ENCODE measurements at places on chromosomes 12 and 14.

DNA sequence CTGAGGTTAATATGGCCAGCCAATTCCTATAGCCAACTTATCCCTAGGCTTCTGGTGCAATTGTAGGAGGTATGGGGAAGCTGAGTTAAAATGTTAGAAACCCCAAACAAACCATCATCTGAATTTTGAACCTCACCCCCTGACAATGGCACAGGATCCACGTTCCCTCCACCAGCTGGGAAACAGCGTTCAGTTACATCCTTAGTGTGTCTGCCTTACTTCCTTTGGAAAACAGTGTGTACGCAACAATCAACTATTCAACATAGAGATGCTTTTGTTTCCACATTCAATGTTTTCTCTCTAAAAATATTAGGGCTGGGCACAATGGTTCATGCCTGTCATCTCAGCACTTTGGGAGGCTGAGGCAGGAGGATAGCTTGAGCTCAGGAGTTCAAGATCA, 203.4 kb downstream of the TTC7B start:
- no peak for DNase-seq

- no peak for DNase-seq
These were observed 9.3 kb downstream of the CD163L1 start for GRCh38 chr12:7434670-7435069.

GRCh38 chr14:94500264-94500663, 9.0 kb downstream of the SERPINA12 start:
- DNase-seq: no peak

GRCh38 chr12:131129839-131130238, 176.1 kb downstream of the ADGRD1 start:
- DNase-seq: no peak

DNA sequence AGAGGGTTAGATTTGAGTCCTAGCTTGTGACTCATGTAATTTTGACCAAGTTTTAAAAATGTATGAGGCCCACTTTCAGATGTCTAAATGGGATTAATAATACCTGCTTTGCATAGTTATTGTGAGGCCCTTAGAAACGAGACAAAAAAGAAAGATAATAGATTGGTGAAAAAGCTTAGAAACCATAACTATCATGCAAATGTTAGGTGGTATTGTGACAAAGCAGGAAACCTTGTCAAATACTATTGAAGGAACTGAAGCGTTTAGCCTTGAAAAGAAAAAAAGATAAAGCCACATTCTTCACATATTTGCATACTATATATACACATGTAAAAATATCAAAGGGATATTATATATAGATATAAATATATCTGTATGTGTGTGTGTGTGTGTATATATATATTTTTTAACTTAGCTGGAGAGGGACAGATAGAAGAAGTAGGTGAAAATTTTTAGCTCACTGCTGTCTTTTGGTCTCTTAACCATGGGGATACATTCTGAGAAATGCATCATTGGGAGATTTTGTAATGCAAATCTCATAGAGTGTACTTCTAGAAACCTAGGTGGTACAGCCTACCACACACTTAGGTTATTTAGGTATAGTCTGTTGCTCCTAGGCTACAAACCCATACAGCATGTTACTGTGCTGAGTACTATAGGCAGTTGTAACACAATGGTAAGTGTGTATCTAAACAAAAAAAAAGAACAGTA, 270.3 kb downstream of the CCDC91 start:
- no peak for DNase-seq

GRCh38 chr14:58643366-58643765, 5.6 kb downstream of the DACT1 start:
- DNase-seq: no peak

DNA sequence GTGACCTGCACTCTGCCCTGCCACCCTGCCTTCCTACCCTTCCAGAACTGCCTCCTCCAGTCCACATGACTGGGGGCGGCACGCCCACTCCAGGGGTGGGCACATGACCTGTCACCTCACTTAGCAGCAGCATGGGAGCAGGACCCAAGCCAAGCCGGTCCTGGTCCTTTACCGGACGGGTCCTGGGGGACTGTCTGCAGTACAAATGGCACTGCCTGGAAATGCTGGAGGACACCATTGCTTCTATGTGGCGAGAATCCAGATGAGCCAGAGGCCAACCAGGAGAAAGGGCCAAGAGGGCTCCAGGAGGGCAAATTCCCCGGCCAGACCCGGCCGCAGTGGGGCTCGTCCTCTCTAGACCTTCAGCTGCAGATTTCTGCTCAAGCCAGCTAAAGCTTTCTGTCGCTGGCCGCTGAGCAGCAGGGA, 33.1 kb downstream of the ITPK1 start:
- DNase-seq: no peak

- no peak for DNase-seq
These were observed 732.6 kb upstream of the FLRT2 start for GRCh38 chr14:84797326-84797725.

GRCh38 chr12:109589240-109589590, 15.6 kb downstream of the MVK start:
- no peak for DNase-seq

DNA sequence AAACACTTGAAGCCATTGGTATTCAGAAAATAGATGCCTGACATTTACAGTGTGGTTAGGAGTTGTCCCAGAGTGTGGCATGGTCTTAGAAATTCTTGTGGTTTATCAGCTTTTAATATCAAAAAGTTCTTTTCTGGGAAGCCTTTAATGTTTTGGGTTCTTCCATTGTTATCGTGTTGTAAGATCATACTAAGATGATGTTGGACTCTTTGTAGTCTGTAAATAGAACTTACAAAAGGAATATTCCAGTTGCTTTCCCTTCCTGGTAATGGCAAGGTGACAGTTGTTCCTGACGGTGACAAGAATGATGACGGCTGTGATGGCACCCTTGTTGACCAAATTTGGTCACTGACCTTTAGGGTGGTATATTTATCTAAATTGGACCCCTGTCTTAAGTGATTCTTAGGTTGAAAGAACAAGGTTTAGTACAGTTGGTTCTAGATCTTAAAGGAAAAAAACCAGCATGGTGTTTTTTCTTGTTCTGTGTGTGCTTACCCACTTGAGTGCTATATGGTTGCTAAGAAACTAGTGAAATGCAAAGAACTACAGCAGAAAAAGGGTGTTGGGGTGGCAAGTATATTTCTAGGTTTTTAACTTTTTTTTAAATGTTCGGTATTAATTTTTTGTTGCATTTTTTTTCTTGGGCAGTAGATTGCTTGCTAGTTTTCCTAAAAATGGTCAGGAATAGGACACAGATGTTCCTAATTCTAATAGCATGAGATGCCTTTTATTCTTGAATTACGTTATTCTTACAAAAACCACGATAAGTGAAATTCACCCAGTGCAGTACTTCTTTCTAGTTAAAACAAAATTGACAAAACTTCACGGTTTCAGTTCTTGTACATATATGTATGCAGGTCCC, 2.1 kb downstream of the ATP2A2 start:
- no peak for DNase-seq

GRCh38 chr14:35034440-35034833, 11.6 kb upstream of the FAM177A1 start:
- DNase-seq: no peak

- DNase-seq: no peak
These were observed 84.8 kb upstream of the LRFN5 start for GRCh38 chr14:41521891-41522290.

DNA sequence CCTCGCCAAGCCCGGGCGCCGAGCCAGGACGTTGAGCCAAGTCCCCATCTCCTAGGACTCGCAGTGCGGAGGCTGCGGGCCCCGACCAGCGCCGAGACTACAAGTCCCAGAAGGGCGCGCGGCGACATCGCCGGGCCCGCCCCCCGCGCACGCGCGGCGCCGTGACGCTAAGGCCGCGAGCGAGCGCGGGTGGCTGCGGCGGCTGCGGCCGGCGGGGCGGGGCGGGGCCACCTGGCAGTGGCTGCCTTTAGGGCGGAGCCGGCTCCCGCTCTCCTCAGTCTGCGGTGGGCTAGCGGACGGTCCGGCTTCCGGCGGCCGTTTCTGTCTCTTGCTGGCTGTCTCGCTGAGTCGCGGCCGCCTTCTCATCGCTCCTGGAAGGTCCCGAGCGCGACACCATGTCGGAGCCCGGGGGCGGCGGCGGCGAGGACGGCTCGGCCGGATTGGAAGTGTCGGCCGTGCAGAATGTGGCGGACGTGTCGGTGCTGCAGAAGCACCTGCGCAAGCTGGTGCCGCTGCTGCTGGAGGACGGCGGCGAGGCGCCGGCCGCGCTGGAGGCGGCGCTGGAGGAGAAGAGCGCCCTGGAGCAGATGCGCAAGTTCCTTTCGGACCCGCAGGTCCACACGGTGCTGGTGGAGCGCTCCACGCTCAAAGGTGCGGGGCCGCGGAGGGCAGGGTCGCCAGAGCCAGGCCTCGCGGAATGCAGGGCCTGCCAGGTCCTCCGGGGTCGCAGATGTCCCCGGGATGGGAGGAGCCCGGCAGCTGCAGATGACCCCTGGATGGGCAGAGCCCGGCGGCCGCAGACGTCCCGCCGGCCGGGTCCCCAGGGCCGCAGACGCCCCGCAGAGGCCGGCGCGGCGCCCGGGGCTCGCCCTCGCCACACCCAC, at the start of gene DYNC1H1:
TSS of gene DYNC1H1 (plus strand) at position 277 of the 884 bp plus-strand sequence. CDS start at position 396, 119 bp downstream.
- DNase-seq: peak; percentile 84

- no peak for DNase-seq
These were observed 10.7 kb downstream of the MARS1 start for GRCh38 chr12:57498571-57498970.

GRCh38 chr14:74599321-74599761, 12.7 kb downstream of the LTBP2 start:
- no peak for DNase-seq

GRCh38 chr14:30227436-30227835, 299.8 kb upstream of the PRKD1 start:
- DNase-seq: no peak

Data from HuH-7 (cell line).